ENCODE measurements at places on chromosomes 1 and 21. TPM values are rescaled to one million over a fixed set of nuclear protein-coding genes. Genes with fewer than 3 reads are reported as not detected.

The FAM163A gene
- total RNA-seq: 1.6 TPM

The C1orf74 gene
- 3.7 TPM for total RNA-seq

The NEK2 gene
- total RNA-seq: 4.8 TPM

The SLC45A1 gene
- 10.8 TPM for total RNA-seq

The S100A8 gene
- total RNA-seq: 13.1 TPM

The CGN gene
- 3.2 TPM for total RNA-seq

The ASCL5 gene
- total RNA-seq: 0.23 TPM

The LRRC39 gene
- total RNA-seq: 11.3 TPM

The KRTAP12-2 gene
- total RNA-seq: not detected

The PRR9 gene
- not detected for total RNA-seq

The PDZK1IP1 gene
- not detected for total RNA-seq

The LCE2B gene
- not detected for total RNA-seq

The AXDND1 gene
- 0.69 TPM for total RNA-seq

The CKS1B gene
- total RNA-seq: 25.6 TPM

The FCGR2B gene
- 0.46 TPM for total RNA-seq

The DAB1 gene
- 12.5 TPM for total RNA-seq

The ZBTB7B gene
- 3.5 TPM for total RNA-seq

The TBX15 gene
- 0.69 TPM for total RNA-seq

The SMIM11 gene
- 36.7 TPM for total RNA-seq

The SHISAL2A gene
- total RNA-seq: 0.69 TPM

The C4BPA gene
- total RNA-seq: not detected

The RBP7 gene
- total RNA-seq: not detected

The DNALI1 gene
- 10.6 TPM for total RNA-seq

The OR2AK2 gene
- total RNA-seq: 2.1 TPM

The BMP8B gene
- 1.4 TPM for total RNA-seq

The LRRC71 gene
- 1.2 TPM for total RNA-seq
